ENCODE measurements at places on chromosomes 7 and 10. TPM values are rescaled to one million over a fixed set of nuclear protein-coding genes. Genes with fewer than 3 reads are reported as not detected.

- no peaks in the 10 kb centered on the region for H3K27me3 ChIP-seq
- DNase-seq: no peak
Observed at GRCh38 chr10:19839552-19839951, 23.3 kb downstream of the PLXDC2 start.

- DNase-seq: no peak
- no peaks in the 10 kb centered on the region for H3K27me3 ChIP-seq
- no peaks in the 10 kb centered on the region for H3K4me1 ChIP-seq
- no peak overlapping the region for H3K27ac ChIP-seq
Observed at GRCh38 chr7:16951483-16952080, 69.8 kb upstream of the AGR3 start.

Gene SLC35G1
- total RNA-seq: 0.90 TPM

DNA sequence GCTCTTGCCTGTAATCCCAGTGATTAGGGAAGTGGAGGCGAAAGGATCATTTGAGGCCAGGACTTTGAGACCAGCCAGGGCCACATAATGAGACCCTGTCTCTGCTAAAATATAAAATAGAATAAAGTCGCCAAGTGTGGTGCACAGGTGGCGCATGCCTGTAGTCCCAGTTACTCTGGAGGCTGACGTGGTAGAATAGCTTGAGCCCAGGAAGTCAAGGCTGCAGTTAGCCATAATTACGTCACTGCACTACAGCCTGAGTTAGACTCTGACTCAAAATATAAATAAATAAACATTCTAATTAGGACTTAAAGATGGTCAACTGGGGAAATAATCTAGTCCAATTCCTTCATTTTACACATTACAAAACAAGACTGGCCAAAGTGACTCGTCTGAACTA, 768 bp downstream of the CHCHD2 start:
- no peaks in the 10 kb centered on the region for H3K27me3 ChIP-seq
- H3K4me3 ChIP-seq: peak overlapping the region; percentile 95
- H3K4me1 ChIP-seq: peaks cover 19% of the 10 kb centered on the region
- DNase-seq: no peak
- peak overlapping the region; percentile 98 for H3K27ac ChIP-seq

DNA sequence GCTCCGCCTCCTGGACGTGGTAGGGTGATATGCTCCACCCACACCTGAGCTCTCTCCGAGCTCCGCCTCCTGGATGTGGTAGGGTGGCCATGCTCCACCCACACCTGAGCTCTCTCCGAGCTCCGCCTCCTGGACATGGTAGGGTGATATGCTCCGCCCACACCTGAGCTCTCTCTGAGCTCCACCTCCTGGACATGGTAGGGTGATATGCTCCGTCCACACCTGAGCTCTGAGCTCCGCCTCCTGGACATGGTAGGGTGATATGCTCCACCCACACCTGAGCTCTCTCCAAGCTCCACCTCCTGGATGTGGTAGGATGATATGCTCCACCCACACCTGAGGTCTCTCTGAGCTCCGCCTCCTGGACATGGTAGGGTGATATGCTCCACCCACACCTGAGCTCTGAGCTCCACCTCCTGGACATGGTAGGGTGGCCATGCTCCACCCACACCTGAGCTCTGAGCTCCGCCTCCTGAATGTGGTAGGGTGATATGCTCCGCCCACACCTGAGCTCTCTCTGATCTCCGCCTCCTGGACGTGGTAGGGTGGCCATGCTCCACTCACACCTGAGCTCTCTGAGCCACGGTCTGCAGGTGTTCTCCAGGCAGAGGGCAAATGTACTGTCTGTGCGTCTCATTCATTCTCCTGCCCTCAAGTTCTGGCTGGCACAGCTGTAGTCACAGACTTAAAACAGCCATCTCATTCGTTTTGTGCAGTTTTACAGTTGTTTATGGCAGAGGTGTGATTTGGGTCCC, 252.4 kb downstream of the DIP2C start:
- H3K36me3 ChIP-seq: peaks cover 16% of the 10 kb centered on the region
- H3K27ac ChIP-seq: no peak overlapping the region
- DNase-seq: no peak
- H3K27me3 ChIP-seq: no peaks in the 10 kb centered on the region
- no peaks in the 10 kb centered on the region for H3K4me1 ChIP-seq
- H3K4me3 ChIP-seq: no peak overlapping the region

DNA sequence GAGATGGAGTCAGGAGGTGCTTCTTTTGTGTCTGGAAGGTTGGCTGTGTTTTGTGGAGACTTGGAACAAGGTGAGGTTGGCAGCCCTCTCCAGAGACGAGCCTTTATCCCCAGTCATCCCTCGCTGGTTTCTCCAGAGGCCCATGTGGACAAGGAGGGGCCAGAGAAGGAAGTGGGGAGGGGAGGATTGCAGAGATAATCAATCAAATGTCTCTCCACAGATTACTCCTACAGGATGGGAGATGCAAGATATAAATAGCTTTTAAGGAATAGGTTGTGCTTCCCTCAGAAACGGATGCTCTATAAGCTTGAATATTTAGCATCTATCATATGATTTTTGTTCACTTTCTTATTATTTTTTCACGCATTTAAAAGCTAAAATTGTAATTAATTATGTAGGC, 70.4 kb upstream of the VWDE start:
- no peaks in the 10 kb centered on the region for H3K27me3 ChIP-seq
- H3K4me3 ChIP-seq: no peak overlapping the region
- no peak for DNase-seq
- no peak overlapping the region for H3K27ac ChIP-seq
- H3K36me3 ChIP-seq: no peaks in the 10 kb centered on the region

DNA sequence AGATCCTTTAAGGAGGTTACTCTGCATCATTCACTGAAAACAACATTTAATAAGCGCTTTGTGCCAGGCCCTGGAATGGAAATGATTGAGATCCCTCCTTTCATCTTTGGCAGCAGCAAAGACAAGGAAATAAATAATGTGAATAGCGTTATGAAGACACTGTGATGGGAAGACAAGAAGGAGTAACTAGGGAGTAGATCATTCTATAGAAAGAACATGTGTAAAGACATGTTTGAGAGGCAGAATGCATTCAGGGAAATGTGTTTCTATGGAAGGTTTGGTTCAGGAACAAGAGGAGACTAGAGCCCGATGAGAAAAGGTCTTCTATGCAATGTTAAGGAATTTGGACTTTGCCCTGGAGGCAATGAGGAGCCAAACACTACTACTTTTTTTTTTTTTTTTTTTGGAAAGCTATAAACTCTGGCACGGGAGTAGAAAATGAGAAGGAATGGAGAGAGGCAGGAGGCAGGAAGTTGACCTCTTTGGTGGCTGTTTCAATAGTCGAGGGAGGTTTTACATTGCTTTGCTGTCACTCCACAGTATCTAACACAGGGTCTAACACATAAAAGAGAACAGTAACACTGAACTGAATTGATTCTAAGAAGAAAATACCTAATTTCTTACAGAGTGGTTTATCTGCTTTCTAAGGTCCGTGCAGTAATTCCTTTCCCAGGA, 44.9 kb downstream of the SMURF1 start:
- DNase-seq: no peak
- no peaks in the 10 kb centered on the region for H3K36me3 ChIP-seq
- no peak overlapping the region for H3K4me3 ChIP-seq
- H3K4me1 ChIP-seq: peaks cover 53% of the 10 kb centered on the region

Gene TMEM178B
- 1.3 TPM for total RNA-seq

DNA sequence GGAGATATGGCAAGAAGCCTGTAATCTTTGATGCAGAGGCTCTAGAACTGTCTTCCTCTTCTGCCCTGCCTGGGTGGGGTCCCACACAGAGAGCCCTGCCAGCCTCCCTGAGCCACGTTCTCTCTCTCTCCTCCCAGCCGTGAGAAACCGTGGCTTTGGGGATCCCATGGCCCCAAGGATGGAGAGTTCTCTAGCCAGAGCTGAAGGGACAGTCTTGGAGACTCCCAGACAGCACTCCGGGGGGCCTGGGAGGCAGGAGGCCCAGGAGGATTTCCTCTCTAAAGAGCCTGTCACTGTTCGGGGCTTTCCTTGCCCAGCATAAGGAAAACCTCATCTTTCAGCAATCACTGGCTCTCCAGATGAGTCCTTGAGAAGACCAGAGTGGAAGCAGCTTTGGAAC, 227.1 kb downstream of the ARHGAP12 start:
- H3K4me3 ChIP-seq: no peak overlapping the region
- no peak for DNase-seq
- no peaks in the 10 kb centered on the region for H3K36me3 ChIP-seq
- no peaks in the 10 kb centered on the region for H3K27me3 ChIP-seq

GRCh38 chr7:22333680-22334141, 23.2 kb downstream of the RAPGEF5 start:
- no peaks in the 10 kb centered on the region for H3K27me3 ChIP-seq
- no peaks in the 10 kb centered on the region for H3K4me1 ChIP-seq
- no peak for DNase-seq

GRCh38 chr7:50626286-50626685, 61.1 kb upstream of the DDC start:
- no peak for DNase-seq
- no peak overlapping the region for H3K4me3 ChIP-seq
- no peak overlapping the region for H3K27ac ChIP-seq
- peaks cover 51% of the 10 kb centered on the region for H3K4me1 ChIP-seq
- no peaks in the 10 kb centered on the region for H3K36me3 ChIP-seq

- H3K27ac ChIP-seq: no peak overlapping the region
- no peak overlapping the region for H3K4me3 ChIP-seq
- H3K4me1 ChIP-seq: no peaks in the 10 kb centered on the region
- DNase-seq: no peak
- H3K27me3 ChIP-seq: no peaks in the 10 kb centered on the region
Observed at GRCh38 chr7:157952050-157952667, 615.4 kb downstream of the DNAJB6 start.

DNA sequence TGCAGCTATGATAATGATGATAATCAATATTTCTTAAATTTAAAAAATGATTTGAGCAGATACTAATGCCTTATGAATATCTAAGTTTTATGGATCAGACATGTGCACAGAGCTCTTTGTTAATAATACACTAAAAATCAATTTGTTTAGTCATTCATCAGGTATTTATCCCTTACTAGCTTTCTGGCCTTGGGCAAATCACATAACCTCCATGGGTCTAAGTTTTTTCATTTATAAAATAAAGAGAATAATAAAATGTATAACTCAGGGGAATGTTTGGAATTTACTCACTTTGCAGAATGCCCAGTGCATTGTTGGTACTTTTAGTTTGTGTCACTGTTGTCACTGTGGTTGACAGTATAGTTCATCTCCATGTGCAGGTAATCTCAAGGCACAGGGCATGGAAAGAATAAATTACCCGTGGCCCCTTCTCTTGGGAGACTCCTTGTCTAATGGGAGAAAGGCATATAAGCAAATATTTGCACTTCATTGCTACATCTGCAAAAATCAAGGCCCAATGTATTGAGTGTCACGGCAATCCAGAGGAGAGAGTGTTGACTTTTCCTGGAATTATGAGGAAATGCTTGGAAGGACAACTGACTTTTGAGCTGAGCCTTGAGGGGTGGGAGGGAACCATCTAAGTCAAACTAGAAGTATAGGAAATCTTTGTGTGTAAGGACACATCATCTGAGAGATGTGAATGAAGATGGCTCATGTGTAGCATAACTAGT, 64.7 kb upstream of the CTTNBP2 start:
- H3K27ac ChIP-seq: no peak overlapping the region
- no peaks in the 10 kb centered on the region for H3K36me3 ChIP-seq
- DNase-seq: no peak
- no peaks in the 10 kb centered on the region for H3K27me3 ChIP-seq
- no peak overlapping the region for H3K4me3 ChIP-seq

GRCh38 chr7:1569016-1569415, 816 bp downstream of the PSMG3 start:
- peak overlapping the region; percentile 93 for H3K27ac ChIP-seq
- no peaks in the 10 kb centered on the region for H3K27me3 ChIP-seq
- H3K4me3 ChIP-seq: peak overlapping the region; percentile 98
- H3K4me1 ChIP-seq: peaks cover 26% of the 10 kb centered on the region

DNA sequence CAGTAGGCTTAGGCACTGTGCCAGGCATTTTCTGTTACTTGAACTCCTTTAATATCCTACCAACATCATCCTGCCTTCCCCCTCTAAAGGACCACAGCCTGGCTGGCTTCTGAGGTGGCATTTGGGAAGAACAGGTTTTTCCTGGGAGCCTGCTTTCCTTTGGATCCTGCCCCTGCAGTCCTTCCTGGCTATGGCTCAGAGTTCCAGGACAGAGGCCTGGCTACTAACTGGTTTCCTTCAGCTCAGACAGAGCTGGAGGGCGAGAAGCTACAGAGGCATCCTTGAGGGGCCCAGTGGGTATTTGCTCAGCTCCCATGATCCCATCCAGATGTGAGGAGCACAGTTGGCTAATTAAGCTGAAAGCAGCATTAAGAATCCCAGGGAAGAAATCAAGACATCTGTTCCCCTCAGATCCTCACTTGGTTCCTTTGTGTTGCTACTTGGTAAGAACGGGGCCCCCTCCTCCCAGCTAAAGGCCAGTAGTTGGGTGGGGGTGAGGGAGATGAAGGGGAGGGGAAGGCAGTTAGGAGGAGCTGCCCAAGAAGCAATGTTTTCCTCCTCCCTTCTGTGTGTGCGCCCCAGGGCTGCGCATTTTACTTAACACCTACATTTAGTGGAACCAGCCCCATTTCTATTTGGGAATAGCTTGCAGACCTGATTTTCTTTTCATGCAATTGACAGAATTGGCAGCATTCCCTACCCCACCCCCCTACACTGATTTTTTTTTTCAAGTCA, 142.6 kb upstream of the SORCS3 start:
- H3K27me3 ChIP-seq: no peaks in the 10 kb centered on the region
- H3K36me3 ChIP-seq: no peaks in the 10 kb centered on the region
- no peak overlapping the region for H3K27ac ChIP-seq
- no peaks in the 10 kb centered on the region for H3K4me1 ChIP-seq

Gene LIPJ
- not detected for total RNA-seq

DNA sequence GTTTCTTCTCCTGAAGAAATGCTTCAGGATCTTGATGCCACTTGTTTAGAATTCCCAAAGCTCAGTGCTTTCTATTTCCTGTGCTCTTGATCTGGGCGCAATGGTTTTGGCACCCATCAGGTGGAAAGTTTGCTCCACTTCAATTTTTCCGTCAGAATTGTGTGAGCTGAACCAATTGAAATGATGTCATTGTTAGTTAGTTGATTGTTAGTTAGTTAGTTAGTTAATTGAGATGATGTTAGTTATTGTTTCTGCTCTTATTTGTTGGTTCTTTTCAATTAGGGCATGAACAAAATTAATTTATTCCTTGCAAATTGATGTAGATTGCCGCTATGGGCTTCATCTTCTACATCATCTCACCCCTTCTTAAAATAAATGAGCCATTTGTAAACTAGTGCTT, 252.6 kb downstream of the BAMBI start:
- DNase-seq: no peak
- H3K4me3 ChIP-seq: no peak overlapping the region
- no peaks in the 10 kb centered on the region for H3K27me3 ChIP-seq
- no peaks in the 10 kb centered on the region for H3K4me1 ChIP-seq

DNA sequence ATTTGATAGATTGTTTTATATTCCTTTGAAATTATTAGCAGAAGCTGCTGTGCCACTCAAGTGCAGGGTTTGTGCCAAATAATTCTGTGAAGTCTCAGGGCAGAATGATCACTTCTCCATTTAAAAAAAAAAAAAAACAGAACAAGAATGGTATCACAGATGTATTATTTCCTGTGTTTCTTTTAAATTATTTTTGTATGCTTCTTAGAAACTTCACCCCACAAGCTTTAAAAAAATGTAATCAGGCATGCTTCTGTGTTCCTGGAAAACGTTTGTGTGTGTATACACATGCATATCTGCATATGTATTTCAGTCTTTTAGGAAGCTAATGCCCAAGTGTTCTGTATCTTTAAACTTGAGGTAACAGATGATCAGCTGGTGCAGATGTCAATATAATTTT, 6.3 kb upstream of the CD36 start:
- no peaks in the 10 kb centered on the region for H3K27me3 ChIP-seq
- DNase-seq: no peak
- H3K27ac ChIP-seq: peak overlapping the region; percentile 88
- peaks cover 69% of the 10 kb centered on the region for H3K4me1 ChIP-seq

GRCh38 chr10:23692736-23693135, 253.9 kb downstream of the OTUD1 start:
- peaks cover 2% of the 10 kb centered on the region for H3K4me1 ChIP-seq
- no peak overlapping the region for H3K27ac ChIP-seq
- H3K4me3 ChIP-seq: no peak overlapping the region
- H3K27me3 ChIP-seq: peaks cover 62% of the 10 kb centered on the region
- no peaks in the 10 kb centered on the region for H3K36me3 ChIP-seq
